ENCODE measurements at places on chromosomes 13 and 19.

GRCh38 chr13:43546816-43547215 is 240.0 kb downstream of the ENOX1 start:
- no peak for DNase-seq

DNA sequence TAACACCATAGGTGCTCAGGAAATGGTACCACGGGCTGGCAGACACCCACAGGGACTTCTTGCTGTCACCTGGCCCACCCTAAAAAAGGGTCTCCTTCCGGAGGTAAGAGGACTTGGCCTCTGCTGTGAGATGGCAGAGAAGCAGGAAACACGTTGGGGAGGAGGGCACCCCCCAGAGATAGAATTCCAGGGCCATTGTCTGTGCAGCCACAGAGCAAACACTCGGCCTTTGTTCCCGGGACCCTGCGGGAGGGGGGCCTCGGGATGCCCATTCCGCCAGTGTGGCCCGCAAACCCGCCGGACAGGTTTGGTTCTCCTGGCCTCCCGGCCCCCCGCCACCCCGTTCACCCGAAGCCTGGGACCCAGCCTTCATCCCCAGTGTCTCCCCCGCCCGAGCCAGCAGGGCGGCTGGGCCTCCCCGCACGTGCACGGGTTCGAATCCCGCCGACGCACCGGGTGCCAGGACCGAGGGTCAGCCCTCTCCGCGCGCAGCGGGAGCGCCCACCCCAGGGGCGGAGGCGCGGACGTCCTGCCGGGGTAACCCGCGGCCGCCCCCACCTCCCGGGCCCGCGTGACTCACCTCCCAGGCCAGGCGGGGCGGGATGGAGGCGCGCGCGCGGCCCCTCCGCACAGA is 714 bp downstream of the PLPP2 start:
- no peak for DNase-seq

GRCh38 chr19:5805462-5806132 is 730 bp downstream of the NRTN start:
- DNase-seq = peak; percentile 84

DNA sequence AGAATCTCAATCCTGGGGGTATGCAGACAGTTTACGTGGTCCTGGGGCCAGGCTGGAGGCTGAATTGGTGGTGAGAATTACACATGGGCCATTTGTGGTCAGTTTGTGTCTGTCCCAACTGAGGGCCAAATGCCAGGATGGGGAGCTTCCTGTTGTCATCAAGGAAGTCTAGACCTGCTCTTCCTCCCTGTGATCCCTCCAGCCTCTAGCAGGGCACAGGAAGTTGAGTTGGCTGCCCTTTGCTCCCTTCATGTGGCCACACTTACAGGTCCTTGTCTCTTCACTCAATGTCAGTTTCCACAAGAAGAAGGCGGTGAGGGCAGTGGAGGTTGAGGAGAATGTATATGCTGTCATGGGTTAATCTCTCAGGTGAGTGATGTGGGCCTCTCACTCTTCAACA is 30.1 kb downstream of the SIGLEC7 start:
- DNase-seq = no peak

DNA sequence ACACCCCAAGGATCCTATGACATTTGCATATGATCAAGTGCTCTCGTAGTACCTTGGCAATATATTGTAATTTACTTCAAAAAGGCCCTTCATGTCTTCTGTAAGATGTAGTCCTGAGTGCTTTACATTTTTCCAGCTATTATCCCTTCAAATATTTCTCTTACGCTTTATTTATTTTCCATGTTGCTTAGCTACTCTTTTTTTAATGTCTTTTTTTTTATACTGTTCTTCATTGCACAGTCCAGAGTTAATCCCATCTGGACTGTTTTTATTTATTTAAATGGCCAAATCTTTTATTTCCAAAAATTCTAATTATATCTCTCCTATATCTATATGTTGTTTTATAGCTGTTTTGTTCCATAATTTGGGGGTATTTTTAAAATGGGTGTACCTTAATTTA is 371.3 kb downstream of the SLC7A1 start:
- no peak for DNase-seq

DNA sequence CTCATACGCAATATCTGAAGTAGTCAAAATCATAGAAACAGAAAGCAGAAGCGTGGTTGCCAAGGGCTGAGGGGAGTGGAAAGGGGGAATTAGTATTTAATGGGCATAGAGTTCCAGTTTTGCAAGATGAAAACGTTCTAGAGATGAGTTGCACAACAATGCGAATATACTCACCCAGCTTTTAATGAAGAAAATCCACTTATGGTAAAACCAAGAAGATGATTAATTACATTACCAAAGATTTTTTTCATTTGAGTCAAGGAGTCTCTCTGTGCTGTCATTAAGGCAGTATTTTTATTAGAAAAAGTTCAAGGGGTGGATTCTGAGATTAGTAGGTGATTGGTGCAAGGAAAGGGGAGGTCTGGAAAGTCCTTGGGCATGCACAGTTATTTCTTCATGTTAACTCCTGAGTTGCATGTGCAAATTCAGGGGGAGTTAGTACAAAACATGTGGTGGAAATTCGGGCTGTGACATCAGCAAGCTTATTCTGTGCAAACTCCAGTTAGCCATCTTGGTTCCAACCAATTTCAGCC is 6.9 kb upstream of the CBY2 start:
- no peak for DNase-seq

DNA sequence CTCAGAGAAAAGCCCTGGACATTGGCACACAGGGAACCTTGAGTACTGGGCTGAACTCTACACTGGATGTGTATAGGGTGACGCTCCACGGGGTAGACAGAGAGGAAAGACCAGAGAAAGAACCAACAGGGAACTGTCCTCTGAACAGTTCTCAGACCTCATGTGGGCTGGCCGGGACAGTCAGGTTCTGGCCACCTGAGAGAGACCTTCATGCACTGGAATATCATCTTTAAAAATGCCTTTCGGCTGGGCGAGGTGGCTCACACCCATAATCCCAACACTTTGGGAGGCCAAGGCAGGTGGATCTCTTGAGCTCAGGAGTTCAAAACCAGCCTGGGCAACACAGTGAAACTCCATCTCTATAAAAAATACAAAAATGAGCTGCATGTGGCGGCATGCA is 143.8 kb upstream of the GJB6 start:
- DNase-seq = no peak

GRCh38 chr13:103873725-103874124 is 807.5 kb upstream of the SLC10A2 start:
- no peak for DNase-seq

DNA sequence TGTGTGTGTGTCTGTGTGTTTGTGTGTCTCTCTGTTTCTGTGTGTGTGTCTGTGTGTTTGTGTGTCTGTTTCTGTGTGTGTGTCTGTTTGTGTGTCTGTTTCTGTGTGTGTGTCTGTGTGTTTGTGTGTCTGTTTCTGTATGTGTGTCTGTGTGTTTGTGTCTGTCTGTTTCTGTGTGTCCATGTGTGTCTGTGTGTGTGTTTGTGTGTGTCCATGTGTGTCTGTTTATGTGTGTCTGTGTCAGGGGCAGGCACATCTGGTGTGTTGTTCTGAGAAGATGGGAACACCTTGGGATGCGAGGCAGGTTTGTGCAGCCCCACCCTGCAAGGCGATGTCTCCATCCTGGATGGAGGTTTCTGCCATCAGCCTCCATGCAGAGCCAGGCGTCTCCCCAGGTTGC is 275.8 kb upstream of the SOX1 start:
- no peak for DNase-seq

- DNase-seq = no peak
Measured at GRCh38 chr13:87736849-87737385, 65.7 kb downstream of the SLITRK5 start.
